ENCODE measurements at places on chromosomes 3 and 15. TPM values are rescaled to one million over a fixed set of nuclear protein-coding genes. Genes with fewer than 3 reads are reported as not detected.

DNA sequence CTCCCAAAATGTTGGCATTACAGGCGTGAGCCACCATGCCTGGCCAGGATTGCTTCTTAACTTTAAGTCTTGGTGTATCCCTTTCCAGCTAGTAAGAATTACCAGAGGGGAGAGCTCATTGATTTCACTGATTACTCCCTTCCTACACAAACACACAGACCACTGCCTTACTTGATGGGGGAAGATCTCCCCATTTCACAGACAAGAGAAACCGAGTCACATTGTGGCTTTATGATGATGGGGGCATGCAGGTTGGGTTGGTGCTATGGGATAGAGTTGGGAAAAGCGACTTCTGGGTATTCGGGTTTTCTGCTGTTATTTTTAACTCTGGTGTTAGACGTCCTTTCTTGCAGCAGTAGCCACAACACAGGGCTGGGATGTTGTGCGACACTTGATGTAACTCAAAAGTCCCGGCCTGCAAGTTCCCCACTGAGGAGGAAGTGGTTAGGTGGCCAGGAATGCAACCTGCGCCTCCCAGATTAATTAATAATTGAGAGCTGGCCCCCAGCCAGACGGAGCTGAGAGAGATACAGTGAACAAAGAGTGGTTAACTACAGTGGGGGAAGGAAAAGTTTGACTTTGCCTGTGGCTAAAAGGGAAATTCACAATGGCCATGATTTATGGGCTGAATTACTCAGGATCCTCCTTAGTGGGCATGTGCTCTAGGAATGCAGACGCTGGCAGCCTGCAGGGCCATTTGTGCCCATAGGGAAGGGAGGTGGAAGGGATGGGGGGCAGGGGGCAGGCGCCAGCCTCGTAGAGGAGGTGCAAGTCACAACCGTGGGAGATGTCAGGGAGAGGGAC, 63.6 kb downstream of the SMAD6 start:
- peak; percentile 19 for DNase-seq

DNA sequence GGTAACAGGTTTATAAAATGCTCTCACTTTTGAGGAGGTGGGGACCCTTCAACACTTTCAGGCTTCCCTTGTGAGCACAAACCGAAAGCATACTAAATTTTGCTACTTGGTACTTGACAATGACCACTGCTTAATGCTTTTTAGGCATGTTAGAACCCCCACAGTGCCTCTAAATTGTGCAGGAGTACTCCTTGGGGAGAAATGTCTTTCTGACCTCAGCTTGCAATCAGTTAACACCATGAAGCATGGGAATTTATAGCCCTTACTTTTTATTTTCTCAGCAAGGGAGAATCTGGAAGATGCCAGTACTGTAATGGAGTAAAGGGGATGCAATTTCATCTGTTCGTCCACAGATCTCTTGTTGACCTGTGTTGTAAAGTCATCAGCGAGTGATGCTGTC, 308.9 kb upstream of the TBC1D5 start:
- DNase-seq = no peak

DNA sequence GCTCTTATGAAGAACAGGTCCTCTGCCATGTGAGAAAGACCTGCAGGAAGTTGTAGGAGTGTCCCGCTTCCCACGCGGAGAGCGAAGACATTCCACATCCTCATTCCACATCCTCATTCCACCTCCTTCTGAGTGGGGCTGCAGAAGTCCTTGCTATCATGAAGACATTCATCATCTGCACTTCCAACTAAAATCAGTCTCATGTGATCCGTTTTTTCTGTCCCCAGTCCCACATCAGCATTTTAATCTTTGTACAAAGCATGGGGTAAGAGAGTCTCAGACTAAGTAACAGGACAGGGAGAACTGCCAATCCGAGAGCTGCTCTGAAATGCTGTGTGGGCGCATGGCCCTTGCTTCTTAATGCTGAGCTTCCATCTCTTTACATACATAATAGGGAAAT, 227.2 kb downstream of the RSRC1 start:
- DNase-seq = no peak

DNA sequence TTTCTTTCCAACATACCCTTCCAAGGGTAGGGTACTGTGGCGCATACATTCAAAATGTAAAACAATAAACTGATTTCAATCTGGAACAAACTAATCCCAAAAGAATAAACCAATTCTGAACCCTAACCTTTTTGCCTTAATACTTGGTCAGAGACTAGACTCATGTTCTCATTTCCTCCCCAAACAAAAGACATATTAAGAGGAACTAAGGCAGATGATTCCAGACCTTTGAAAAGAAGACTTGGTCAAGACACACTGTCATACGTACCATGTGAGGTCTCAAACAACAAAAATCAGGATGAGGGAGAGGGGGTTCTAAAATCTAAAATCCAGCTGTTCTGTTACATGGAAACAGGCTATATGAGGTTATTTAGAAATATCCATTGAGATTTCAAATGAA, 102.1 kb downstream of the RFTN1 start:
- no peak for DNase-seq

The CAMP gene
- not detected for total RNA-seq

The THAP10 gene
- 8.9 TPM for total RNA-seq

The PDZRN3 gene
- total RNA-seq = 6.7 TPM

The CD200R1 gene
- not detected for total RNA-seq

The GHSR gene
- not detected for total RNA-seq

DNA sequence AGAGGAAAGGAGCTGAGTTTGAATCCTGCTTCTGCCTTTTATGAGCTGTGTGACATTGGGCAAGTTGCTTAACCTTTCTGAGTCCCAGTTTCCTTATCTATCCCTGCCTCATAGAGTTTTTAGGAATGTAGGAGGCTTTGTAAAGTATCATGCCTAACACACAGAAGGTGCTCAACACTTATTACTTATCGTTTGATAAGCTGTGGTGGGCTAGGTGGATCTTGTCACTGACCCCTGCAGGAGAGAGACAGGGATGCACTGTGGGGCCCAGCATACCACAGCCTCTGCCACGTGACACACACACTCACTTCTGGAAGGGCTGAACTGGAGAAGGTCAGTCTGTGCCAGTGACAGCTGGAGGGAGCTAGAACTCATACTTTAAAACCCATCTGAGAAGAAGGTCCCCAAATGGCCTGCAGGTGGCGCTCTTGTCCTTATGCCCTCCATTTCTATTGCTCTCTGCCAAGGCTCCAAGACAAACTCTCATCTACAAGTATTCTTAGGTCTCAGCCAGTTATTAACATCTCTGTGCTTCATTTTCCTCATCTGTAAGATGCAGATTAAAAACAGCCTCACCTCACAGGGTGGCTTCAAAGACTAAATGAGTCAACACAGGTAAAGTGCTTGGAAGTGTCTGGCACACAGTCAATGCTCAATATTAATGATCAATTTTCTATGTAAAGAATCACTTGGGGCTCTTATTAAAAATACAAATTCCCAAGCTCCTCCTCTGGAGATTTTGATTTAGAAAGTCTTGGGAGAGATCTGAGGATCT, 57.5 kb upstream of the HACD2 start:
- DNase-seq = peak; percentile 97

The ANKUB1 gene
- not detected for total RNA-seq

The GP5 gene
- 0.06 TPM for total RNA-seq

The PHLDB2 gene
- total RNA-seq = 21.7 TPM

The LPCAT4 gene
- 18.9 TPM for total RNA-seq

DNA sequence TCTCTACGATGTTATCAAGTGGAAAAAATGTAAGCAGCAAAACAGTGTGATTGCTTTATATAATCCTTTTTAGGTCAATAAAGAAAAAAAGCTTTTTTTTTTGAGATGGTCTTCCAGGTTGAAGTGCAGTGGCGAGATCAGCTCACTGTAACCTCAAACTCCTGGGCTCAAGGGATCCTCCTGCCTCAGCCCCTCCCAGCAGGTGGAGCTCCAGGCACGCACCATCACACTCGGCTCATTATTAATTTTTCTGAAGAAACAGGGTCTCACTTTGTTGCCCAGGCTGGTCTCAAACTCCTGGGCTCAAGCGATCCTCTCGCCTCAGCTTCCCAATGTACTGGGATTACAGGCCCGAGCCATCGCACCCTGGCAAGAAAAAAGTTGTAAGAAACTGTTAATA, 17.3 kb downstream of the RNF168 start:
- DNase-seq = no peak

- DNase-seq = no peak
Observed at GRCh38 chr3:94596887-94597566, 534.2 kb downstream of the NSUN3 start.

DNA sequence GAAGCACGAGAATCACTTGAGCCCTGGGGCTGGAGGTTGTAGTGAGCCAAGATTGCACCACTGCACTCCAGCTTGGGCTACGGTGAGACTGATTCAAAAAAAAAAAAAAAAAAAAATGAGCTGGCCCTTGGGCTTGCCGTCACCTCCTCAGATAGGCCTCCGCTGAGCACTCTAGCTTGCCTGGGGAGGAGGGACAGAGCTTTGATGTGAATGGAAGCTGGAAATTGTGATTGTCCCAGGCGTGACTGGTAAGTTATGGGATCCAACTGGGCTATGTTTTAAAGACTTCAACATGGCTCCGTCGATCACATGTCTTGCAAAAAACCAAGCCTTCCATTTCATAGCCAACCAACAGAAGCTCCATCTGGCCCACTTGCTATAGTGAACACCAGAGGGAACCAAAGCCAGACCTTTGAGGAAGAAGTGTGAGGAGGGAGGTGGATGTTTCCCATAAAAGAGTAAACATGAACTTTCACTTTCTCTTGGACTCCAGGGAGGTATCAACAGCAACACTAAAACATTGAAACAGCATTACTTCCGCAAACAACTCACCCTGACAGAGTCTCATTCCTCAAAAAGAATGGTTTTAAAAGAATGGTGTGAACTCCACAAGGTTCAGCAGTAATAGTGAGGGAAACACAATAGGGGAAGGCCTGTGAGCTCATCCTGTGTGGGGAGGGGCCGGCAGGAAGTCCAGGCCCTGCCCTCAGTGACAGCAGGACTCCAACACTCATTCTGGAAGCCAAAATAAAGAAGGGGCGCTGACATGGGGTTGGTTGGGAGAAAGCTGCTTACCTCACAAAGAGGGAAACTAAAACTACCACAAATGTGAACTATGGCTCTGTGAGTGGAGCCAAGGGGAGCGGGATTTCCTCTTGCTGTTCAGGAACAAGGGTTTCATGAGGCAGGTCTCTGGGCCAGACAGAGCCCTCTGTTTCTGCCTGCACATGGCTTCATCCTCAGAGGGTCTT, 59.2 kb upstream of the IL12A start:
- DNase-seq = peak; percentile 90

DNA sequence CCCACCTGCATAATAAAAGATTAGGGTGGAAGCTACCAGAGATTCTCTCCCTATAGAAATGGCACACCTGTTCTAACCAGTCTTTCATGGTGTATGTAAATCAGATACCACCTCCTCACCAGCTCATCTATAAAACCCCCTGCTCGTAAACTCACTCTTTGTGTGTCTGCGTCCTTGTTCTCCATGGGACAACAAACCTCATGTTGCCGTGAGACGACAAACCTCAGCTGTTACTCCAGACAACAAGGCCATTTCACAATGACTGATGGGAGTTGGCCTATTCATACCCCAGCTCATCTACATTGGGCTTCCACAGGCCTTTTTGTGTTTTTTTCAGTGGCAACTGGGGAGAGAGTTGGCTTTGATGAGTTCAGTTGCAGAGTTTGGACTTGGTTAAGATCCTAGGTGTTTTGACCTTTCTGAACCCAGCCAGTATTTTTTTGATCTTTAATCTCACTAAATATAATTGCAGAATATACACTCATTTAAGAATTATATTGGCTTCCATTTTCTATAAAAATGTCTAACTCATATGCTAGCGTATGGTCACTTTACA, 96.6 kb upstream of the LRIG1 start:
- no peak for DNase-seq

- DNase-seq = no peak
Observed at GRCh38 chr3:22634433-22634832, 568.7 kb upstream of the UBE2E2 start.

The RLBP1 gene
- total RNA-seq = not detected

DNA sequence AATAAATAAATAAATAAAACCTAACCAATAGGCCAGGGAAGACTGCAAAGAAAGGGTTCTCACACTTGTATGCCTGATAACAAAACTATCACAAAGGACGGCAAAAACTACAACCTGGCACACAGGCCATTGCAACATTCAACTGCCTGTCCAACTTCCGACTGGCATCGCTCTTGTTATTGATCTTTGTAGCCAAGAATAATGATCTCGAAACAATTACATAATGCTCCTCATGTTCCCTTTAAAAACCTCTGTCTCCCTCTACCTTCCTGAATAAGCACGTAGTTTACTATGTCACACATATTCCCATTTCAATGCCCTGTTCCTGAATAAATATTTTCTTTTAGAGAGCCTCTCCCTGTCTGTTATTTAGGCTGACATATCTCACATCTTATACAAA, 74.3 kb downstream of the B3GNT5 start:
- no peak for DNase-seq

The UROC1 gene
- total RNA-seq = not detected

The SLC22A14 gene
- total RNA-seq = not detected

The FOXB1 gene
- total RNA-seq = not detected

The PLS1 gene
- total RNA-seq = 0.45 TPM

DNA sequence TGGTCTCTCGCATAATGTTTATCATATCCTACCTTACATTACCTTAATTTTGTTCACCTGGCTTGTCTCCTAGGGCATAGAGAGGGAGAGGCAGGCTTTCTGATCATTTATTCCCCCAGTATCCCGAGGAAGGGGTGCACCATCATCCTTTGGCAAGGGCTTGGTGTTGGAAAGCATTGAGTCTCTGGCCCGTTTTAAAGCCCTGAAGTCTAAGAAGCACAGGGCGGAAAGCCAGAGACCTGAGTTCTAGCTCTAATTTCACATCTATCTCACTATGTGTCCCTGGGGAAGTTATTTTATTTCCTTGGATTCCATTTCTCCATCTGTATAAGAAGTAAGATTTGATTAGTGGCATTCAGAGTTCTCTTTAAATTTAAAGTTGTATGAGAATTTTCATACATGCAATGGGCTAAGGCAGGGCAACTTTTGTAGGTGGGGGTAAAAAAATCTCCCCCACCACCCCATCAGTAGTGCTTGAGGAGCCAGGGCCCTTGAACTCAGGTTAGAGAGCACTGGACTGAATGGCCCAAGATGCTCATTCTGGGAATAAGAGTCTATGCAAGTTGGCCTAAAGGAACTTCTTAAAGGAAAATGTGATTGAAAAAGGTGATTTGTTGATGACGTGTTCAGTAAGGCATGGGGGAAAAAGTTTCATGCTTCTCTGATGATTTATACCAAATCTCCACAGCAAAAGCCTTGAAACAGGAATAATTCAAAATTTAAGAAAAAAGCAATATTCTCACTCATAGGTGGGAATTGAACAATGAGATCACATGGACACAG, 10.1 kb downstream of the TMC3 start:
- no peak for DNase-seq

All from LHCN-M2 (cell line).